ENCODE measurements at places on chromosomes 5 and 9.

DNA sequence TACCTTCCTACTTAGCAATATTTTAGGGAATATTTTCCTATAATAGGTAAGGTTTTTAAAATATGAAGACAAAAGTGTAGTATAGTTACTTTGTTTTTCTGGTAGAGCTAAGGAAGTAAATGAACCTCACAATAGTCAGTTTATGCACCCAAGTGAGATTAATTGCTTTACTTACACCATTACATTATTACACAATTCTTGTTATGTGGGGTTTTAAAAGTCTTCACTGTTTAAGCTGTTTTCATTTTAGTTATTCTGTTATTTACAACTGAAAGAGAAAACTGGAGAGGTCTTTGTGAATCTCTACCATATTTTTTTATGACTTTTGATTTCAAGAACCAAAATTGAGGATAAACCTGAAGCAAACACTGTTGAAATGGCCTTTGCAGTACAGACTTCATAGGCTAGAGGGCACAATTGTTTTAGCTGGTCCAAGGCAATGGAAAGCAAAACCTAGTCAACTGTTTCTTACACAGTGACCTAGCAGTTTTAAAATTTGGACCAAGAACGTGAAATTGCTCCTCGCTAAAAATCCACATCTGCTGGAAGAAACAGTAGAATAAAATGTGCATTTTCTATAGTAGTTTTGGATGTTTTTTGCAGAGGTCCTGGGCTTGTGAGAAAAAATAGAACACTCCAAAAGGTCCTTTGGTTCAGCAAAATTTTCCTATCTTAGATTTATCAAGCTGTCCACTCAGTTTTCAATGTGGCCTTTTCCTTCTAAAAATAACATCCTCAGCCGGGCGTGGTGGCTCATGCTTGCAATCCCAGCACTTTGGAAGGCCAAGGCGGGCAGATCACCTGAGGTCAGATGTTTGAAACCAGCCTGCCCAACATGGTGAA, 66.4 kb upstream of the FER start:
- DNase-seq = peak; percentile 35

- no peak for DNase-seq
These were observed 411.4 kb upstream of the CD180 start for GRCh38 chr5:67607958-67608357.

DNA sequence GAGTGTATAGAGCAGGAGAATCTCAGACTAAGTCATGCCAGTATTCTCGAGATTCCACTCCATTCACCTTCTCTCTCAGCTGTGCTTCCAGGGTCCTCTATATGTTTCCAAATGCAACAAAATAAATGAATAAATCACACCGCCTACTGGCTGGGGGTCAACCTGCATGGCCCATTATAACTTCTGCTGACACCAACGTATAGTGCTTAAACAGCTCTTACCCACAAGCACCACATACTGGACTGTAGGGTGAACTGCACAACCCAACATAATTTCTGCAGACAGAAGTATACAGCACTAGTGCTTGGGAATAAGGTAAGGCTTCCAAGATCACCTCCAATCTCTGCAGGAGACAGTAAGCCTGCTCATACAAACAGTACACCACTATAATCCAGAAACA, 33.1 kb upstream of the HTR4 start:
- DNase-seq = no peak

GRCh38 chr5:126538579-126538978, 56.4 kb downstream of the ALDH7A1 start:
- DNase-seq = no peak

GRCh38 chr5:57179262-57180200, 5.7 kb downstream of the GPBP1 start:
- DNase-seq = no peak

GRCh38 chr9:78131969-78132700, 100.5 kb upstream of the GNAQ start:
- DNase-seq = peak; percentile 30

- DNase-seq = no peak
These were observed 339.7 kb upstream of the CLINT1 start for GRCh38 chr5:158198636-158199035.

DNA sequence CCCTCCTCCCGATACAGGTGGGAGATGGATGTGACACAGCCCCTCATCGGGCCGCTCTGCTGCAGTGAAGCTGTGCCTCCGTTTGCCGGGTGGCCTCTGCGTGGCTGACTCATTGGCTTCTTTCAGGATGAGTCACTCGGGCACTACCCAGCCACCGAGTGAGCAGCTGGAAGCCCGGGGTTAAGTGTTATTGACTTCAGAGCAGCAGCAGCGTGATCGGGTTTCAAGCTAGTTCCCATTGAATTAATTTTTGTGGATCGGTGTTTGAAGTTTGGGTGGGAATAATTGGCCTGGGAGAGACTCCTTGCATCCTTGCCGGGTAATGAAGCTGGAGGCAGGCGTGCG, 266.4 kb upstream of the IRX4 start:
- peak; percentile 35 for DNase-seq

GRCh38 chr9:133227242-133227860, 18.3 kb upstream of the OBP2B start:
- DNase-seq = no peak

- no peak for DNase-seq
These were observed 40.6 kb downstream of the SEMA5A start for GRCh38 chr5:9505225-9505624.

DNA sequence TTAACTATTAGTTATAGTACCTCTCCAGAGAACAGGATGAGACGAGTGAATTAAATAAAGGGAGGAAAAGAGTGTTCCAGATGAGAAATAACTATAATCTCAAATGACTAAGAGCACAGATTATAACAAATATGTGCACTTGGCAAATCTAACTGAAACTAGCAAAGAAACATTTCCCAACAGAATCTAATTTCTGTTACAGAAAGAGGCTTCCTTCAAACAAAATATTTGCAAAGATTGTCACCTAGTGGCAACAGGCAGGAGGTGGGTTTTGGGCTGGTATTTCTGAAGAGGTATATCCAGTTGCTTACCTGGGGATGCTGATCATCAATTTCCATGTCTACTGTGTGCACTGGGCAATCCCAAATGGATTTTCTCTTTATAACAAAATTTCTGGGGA, 5.6 kb upstream of the SPDL1 start:
- no peak for DNase-seq

DNA sequence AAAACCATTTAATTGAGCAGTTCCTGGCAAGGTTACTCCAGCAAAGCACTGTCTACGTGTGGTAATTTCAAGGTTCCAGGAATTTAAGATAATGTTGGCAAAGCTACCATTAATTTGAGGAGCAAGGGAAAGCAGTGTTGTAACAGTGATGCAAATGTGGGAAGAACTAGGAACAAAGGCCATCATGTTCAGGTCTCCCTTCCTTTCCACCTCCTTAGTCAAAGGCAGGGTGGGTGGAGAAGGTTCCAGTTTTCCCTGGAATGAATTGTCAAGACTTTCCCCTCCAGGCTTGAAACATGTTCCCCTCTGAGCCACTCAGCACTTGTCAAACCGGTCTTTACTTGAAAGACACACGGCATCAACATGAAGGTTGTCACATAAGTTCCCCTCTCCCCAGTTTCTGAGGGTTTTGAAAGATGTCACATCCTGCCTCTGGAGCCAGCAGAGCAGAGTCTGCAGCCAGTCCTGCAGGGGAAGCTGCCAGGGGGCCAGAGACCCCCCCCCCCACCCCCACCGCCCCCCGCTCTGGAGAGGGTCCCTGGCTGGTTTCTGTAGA, 226.0 kb downstream of the GAS1 start:
- DNase-seq = no peak

DNA sequence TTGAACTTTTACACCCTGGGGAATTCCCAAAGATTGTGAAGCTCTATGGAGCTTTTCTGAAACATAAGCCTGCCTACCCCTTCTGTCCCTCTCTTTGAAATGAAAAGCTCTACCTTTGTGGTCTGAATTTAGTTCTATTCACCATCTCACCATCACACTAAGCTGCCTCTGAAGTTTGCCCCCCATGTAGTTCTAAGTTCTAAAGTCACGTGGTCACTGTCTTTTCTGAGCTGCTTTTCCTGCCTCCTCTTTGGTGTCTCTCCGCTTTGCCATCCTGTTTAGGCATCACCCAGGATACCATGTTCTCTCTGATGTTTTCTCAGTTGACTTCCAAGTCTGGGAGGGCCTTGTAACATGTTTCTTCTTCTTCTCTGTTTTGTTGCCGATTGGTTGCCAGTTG, 2206.6 kb downstream of the MAT2B start:
- DNase-seq = no peak

DNA sequence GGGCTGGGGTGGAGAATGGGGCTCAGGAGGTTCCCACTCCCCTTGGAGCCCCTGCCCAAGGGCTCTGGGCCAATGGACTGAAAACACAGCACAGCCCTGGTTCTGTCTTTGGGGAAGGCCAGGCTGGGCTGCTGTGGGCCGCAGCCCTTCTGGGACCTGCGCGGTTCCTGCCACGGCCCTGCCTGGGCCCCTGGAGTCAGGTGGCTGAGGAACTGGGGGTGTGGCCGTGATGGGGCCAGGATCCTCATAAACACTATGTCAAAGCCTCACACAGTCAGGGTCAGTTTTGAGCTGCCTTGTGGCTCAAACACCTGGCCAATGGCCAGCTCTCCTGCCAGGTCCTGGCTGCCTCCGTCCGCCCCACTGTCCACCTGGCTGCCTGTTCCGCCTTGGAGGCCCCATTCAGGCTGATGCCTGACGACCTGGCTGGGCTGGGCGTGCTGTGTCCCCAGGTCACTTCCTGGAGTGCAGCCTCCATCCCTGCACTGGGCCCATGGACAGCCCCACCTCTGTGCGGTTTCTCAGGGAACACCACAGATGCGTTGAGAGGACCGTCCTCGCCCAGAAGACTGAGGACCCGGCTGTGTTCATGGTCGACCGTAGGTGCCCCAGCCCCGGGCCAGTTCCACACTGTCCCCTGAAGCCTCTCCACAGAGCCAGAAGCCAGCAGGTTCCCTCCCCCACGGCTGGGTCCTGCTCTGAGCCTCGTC, 27.5 kb downstream of the PAEP start:
- DNase-seq = no peak

- DNase-seq = no peak
These were observed 11.5 kb downstream of the GPBP1 start for GRCh38 chr5:57185313-57185712.

GRCh38 chr5:181188700-181189362, 16.2 kb downstream of the TRIM7 start:
- no peak for DNase-seq

- no peak for DNase-seq
These were observed 415.7 kb downstream of the RAB3C start for GRCh38 chr5:58998544-58998943.

DNA sequence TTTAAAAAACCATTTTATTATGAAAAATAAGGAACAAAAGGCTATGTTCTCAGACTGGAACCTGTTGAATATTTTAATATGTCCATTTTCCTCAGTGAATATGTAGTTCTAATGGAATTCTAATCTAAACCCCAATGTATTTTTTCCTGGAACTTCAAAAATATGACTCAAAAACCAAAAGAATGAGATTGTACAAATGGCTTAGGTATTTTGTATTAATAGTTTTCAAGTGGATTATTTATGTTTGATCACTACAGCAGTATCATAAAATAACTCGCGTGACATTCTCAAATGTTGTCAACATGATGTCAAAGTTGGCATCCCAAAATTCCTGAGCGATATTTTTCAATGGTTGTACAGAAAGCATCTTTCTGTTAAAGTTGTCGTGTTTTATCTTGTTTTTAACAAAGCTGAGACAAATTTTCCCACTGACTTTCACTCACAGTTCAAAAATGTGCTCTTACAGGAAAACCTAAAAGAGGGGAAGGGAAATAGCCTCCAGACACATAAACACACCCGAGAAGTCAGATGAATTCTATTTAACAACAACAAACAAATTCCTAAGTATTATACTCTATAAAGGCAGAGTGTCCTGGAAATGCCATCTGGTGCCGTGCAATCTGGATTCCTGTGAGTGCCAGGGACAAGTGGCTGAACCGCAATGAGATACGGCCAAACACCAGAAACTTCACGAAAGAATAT, 68.1 kb upstream of the TAS2R1 start:
- no peak for DNase-seq

DNA sequence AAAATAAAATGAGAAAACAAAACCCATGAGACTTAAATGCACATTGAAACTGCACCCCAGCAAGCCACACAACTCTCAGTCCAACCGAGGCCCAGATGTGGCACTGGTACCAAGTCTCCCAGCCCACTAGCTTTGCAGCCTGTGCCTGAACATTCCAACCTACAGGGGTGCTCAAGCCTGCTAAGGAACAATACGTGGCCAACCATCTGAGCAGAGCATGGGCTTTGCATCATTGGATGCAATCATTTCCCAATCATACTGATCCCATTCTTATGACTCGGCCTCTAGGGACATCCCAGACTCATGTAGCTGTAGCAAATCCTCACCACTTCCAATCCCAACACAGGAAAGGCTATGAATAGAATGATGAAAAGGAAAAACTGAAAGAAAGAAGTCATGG, 297.2 kb downstream of the SPOCK1 start:
- no peak for DNase-seq

DNA sequence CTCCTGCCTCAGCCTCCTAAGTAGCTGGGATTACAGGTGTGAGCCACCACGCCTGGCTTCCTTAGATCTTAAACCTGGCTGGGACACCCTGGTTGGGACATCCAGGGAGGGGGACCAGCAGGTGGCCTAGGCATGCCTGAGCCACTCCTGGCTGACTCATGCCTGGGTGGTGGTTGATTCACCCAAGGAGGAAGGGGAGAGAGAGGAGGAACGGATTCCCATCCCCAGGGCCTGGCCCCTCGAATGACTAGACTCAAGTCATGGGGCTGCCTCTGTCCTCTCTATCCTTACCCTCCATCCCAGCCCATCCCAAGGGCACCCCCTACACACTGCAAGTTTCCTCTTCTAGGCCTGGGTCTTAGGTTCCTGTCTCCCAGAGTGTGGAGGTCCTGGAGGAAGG, 12.7 kb downstream of the EEIG1 start:
- no peak for DNase-seq

DNA sequence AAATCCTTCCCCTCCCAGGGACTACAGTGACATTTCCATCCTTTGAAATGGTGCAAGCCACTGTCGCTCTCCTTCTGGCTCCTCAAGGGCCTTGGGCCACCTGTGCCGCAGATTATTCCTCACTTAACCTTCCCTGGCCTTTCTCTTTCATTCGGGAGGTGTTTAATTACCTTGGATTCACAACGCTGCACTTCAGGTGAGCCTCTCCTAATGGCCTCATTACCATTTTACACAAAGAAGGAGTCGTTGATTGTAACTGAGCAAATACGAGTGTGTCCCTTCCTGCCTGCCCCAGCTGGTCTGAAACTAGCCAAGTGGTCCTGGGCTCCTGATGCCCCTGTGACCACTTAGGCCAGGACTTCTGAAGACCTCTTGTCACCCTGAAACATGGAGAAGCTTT, 205.0 kb downstream of the CRB2 start:
- DNase-seq = peak; percentile 99

- no peak for DNase-seq
These were observed 59.1 kb upstream of the FBXW11 start for GRCh38 chr5:172065431-172066065.

DNA sequence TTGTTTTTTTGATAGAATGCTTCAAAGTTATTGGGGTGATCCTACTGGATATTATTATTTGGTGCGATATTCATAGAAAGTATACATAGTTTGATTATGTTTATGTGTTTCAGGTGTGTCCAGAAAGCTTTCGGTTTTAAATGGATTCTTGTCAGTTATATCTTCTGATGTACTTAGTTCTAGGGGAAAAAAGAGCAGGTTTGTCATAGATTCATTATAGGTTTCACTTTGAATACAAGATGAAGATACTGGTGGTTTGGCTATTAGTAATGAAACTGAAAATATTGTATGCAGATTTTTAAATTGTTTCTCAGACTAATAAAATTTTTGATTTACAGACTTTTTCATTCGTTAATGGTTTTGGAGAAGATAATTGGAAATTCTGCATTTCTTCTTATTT, 98.9 kb downstream of the MAN2A1 start:
- DNase-seq = no peak

- no peak for DNase-seq
These were observed 408.9 kb upstream of the SMARCA2 start for GRCh38 chr9:1606253-1606652.
